ENCODE measurements at places on chromosomes 4 and X.

GRCh38 chrX:110006821-110007375 lies 4.0 kb downstream of the TMEM164 start:
- no peak for ATAC-seq

- no peak for ATAC-seq
These were observed 1.4 kb downstream of the ADGRA3 start for GRCh38 chr4:22514481-22514880.

DNA sequence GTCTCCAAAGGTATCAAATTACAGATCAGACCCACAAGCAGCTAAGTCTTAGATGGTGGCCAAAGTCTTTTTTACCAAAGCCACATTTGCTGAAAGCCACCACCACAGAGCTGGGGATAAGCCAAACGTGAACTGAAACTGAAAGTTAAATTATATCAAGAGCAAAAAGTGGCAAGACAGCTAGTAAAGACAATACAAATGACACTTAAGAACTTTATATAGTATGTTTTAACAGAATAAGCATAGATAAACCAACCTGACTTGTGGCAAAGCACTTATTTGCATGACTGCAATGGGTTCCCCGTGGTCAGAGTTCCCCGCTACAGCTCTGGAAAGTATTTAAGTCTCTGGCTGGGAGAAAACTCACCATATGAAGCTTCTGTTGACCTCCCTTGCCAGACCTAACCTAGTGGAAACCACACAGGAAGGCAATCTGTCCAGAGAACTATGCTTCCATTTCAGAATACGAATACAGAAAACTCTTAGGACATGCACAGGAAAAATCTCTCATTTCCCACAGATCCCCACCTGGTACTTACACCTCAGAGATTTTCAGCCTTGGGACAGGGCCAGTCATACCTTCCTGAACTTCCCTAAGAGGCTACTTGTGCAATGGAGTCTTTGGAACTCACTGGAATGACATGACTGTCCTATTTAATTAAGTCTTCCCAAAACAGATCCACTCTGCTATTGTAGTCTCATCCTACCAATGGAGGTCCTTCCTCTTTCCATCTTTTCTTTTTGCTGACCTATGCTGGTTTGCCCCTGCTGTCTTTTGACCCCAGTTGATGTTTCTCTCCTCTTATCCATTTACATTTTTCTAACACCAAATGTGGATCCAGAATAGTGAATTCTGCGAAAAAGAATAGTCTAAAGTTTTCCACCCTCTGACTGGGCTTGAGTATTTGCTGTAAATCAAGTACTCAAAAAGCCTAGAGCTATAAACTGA lies 225.1 kb downstream of the NR3C2 start:
- peak; percentile 76 for ATAC-seq

DNA sequence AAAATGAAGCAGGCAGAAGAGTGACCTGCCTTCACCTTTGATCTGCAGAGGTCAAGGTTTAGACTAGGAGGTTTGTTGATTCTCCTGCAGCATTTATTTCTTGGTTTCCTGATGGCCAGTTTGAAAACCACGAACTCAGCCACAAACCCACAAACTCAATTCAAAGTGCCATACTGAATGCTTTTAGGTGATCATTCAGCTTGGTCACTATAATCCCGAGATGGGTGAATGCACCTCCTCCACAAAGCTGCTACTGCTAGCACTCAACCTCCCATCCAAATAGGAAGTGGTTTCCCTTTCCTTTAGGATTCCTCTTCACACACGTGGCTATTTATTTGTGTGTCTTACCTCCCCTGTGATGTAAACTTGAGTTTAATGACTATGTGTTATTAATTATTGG lies 225.2 kb downstream of the MID1 start:
- ATAC-seq, result no peak

DNA sequence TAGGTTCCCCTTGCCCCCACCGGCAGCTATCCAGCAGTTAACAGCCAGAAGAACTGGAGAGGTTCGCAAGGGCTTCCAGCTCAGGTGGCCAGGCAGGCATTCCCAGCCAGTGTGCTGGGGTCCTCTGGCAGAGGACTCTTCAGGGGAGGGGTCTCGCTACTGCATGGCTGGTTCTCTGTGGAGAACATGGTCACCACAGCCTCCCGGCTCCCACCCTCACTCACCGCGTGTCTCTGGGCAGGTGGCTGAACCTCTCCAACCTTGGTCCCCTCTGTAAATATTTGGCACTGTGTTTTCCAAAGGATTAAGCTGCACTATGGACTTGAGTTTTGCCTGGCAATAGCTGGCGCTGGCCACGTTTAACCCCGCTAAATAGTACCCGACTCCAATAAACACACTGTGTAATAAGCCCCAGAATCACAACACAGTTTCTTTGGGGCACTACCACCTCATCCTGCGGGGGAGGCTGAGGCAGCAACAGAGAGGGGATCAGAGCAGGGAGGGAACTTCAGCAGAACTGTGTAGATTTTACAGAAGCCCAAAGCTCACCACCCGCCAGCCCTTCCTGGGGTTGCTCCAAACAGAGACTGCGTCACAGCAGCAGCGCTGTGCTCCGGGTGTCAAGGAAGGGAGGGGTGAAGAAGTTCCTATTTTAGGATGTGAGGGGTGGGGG lies 15.2 kb downstream of the BCOR start:
- ATAC-seq, result no peak
